Effector memory CD4-positive, alpha-beta T cell (primary cell): ENCODE measurements at places on chromosomes 12 and 14.

DNA sequence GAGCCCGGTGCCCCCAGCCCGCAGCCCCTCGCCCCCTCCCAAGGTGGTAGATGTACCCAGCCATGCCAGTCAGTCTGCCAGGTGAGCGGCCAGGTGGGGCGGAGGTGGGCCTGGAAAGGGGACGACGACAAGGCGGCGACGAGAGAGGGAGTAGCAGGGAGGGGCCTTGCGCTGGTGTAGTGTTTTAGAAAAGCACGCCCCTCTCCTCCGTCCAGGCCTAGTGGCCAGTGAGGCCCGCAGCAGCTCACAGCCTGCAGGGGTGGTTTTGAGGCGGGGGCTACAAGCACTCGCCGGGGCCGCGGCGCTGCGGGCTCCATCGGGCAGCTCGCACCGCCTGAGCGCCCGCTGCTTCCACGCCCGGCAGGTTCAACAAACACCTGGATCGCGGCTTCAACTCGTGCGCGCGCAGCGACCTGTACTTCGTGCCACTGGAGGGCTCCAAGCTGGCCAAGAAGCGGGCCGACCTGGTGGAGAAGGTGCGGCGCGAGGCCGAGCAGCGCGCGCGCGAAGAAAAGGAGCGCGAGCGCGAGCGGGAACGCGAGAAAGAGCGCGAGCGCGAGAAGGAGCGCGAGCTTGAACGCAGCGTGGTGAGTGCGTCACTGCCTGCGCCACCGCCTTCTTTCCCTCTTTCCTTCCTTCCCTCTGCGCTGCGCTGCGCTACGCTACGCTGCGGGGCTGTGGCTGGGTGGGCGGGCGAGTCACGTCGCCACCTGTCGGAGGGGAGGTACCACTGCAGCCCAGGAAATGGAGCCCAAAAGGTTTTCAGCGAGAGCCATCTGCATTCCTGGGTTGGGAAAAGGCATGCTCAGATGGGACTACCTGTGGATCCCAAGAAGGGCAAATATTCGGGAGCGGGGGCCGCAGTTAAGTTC lies 5.9 kb upstream of the RNU7-1 start:
- DNase-seq, result peak; percentile 91

DNA sequence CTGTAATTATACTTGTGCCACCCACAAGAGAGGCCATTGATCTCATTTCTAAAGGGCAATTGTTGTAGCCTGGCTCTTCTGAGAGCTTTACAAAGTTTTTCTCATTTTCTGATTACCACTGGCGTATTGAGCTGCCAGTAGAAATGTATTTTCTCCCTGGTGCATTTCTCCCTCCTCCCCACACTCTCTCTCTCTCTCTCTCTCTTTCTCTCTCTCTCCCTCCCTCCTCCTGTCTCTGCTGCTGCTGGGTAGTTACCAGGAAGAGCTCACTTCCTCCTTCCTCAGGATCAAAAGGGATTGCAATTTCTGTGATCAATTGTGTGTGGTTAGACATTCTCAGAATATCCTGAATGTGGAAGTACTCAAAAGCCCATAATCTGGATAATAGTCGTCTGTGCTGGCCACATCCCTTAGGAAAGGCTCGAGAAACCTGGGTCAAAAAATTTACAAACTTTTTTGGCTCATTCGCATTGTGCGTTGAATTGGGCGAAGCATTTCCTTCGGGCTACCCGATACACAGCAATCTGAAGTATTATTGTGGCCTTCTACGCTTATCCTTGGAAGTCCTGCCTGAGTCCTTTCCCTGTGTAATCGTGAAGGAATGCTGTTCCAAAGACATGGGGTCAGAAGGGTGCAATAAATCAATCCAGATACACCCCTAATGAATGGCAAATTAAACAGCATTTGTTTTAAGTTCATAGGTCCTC lies 254.8 kb downstream of the MSRB3 start:
- DNase-seq, result no peak

DNA sequence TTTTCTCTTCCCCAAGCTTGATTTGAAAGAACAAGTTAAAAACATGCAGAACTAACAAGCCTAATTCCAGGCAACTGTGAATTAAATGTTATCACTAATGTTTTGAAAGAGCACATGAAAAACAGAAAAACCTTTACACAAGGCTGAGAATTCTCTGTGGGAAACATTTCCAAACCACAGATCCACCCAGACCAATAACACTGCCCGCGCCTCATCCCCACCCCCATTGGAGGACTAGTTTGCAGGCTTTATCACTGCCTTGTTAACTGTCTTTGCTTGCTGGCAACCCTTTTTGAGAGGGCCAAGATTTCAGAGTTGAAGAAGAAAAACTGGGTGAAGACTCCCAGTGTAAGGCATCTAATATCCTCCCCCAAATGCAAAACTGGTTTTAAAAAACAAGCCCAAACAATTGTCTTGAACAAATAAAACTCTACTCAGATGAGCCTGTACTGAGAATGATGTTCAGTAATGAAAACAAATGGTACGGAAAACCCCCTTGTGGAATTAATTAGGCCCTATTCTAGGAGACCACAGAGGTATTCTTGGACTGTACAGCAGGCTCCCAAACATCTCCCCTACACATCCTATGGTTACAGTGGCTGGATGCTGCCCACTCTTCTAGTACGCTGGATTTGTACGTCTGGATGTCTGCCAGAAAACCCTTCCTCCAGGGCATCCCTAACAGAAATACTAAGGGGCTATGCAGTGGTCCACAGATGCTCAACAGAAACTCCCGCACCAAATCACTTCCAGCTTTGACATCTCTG lies 5.8 kb downstream of the MAX start:
- DNase-seq, result no peak

GRCh38 chr12:14558473-14558959 lies 9.2 kb downstream of the PLBD1 start:
- no peak for DNase-seq

- DNase-seq, result no peak
Measured at GRCh38 chr12:46386877-46387629, 14.5 kb upstream of the SLC38A2 start.

DNA sequence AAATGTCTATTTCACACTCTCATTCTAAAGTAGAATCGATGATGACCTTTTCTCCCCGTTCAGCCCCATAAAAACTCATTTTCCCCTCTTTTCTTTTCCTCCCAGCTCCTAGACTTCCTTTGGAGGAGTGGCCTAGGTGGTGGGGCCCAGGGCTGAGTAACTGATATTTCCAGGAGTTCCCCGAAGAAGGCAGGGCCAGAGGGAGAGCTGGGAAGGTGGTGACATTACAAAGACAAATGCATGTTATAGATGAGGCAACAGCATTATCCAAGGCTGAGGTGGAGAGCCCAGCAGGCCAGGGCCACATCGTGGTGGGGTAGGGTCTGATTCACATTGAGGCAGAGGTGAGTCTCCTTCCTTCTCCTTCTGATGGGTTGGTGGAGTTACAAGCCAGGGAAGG lies 22.2 kb upstream of the HDAC7 start:
- no peak for DNase-seq

DNA sequence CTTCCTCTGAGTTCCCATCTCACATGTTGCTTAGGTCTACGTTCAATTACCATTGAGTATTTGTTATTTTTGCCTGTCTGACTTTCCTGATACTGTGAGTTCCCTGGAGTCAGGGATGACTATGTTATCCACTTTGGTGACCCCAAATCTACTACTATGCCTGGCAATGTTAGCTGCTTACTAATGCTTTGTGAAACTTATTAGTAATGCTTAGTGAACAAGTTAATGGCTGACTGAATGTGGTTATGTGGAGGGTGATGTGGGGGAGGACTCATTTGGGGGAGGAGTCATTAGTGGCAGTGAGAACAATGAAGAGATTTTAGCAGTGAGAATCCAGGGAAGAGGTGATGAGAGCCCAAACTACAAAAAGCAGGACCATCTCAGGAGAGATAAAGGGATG lies 121.6 kb downstream of the KTN1 start:
- DNase-seq, result no peak

DNA sequence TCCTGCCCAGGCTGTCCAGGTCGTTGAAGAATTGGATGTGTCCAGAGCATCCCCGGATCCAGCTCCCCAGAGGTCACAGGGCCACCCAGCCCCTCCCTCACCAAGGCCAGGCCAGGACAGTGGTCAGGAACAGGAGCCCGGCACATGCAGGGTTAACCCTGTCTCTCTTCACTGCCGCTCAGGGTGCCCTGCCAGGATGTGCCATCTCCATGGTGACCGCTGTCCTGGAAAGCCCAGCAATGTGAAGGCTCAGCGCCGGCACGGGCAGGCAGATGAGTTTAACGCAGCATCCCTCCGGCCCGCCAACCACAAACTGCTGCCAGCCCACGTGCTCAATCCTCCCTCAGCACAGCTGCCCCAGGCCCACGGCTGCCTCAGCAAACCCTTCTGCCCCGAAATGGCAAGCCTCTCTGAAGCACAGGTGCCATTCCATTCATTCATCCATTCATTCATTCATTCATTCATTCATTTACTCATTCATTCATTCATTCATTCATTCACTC lies 4.4 kb downstream of the TMEM179 start:
- no peak for DNase-seq

- DNase-seq, result no peak
Measured at GRCh38 chr12:50458606-50459005, 46.2 kb upstream of the DIP2B start.

DNA sequence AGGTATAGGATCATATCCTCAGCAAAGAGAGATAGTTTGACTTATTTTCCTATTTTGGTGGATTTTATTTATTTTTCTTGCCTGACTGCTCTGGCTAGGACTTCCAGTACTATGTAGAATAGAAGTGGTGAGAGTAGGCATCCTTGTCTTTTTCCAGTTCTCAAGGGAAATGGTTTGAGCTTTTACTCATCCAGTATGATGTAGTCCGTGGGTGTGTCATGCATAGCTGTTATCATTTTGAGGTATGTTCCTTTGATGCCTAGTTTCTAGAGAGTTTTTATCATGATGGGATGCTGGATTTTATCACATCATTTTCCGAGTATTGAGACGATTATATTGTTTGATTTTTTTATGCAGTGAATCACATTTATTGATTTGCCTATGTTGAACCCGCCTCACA lies 97.2 kb downstream of the MGAT4C start:
- DNase-seq, result no peak

GRCh38 chr14:88079624-88080023 lies 74.7 kb downstream of the GPR65 start:
- DNase-seq, result no peak

- peak; percentile 92 for DNase-seq
Measured at GRCh38 chr14:93959239-93960107, 16.9 kb downstream of the ASB2 start.

DNA sequence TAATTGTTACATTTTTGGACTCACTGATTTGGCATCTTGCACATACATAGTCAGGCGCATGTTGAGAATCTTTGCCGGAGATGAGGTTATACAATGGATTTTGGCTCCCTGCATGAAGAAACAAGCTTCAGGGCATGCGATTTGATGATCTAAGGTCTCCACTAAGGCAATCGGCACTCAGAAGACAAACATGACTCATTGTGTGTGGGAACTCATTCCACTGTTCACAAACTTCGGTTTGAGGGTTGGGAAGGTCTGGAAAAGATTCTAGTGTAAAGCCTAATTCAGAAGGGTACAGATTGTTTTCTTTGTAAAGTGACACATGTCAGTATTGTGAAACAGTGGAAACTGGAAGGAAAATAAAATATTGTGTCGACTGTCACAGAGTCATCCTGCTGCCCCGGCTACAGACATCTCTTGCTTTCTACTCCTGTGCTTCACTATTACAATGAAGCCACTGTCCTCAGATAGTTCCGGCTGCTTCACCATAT lies 192.6 kb upstream of the HMGA2 start:
- no peak for DNase-seq

DNA sequence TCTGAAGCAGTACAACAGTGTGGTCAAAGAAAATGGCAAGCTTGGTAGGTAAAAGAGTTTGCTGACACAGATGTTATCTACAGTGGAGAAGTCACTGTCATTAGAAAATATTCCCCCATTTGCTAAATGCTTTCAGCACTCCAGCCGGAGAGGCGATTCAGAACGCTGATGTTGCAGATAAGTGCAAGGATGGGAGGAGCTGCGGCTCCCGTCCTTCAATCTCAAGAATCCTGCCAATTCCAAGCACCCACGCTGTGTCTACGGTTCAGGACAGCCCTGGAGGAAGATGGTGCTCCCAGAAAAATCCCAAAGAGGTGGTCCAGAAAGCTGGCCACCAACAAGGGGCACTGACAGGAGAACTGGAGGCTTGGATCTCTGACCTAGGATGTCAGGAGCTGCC lies 79.1 kb downstream of the ZFP36L1 start:
- no peak for DNase-seq

DNA sequence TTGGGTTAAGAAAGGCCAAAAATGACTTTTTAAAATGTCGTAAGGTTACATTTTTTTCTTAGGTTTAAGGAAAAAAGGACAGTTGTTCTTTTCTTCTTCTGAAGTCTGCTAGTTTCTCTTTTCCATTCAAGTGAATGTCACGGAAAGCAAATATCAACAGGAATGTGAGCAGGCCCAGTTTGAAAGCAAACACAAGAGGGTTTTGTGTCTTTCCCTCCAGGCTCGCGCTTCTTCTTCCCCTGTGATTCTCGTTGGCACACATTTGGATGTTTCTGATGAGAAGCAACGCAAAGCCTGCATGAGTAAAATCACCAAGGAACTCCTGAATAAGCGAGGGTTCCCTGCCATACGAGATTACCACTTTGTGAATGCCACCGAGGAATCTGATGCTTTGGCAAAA lies 85.4 kb downstream of the LRRK2 start:
- no peak for DNase-seq

- DNase-seq, result no peak
Measured at GRCh38 chr12:95480230-95480629, 6.3 kb downstream of the METAP2 start.

DNA sequence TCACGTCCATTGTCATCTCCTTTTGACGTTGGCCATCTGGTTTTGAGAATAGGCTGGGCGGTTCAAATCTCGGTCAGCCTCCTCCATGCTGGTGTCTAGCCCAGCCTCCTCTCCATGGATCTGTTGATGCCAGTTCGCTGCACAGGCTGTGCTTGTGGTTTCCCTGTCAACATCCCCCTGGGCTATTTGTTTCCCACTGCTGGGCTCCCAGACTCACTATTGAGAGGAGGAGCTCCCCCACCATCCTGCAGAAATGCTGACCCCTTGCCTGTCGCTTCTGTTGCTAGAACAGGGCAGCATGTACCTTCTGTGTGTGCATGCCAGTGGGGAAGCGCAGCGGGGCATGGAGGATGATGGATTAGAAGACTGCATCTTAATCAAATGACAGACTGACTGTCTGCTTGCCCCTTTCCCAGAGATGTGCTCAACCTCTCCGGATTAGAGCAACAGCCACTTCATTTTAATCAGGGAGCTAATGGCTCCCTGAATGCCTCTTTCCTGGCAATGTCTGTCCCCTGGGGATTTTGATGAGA lies 170.5 kb downstream of the TSPAN9 start:
- no peak for DNase-seq

GRCh38 chr12:80937391-80938238 lies at the start of gene LIN7A:
LIN7A (minus strand) TSS chr12:80937934; CDS start chr12:80937722, 212 bp downstream.
- DNase-seq, result no peak

- DNase-seq, result no peak
Measured at GRCh38 chr12:65196762-65197567, 27.6 kb downstream of the LEMD3 start.

GRCh38 chr12:130953771-130954543 lies at the start of gene ADGRD1:
ADGRD1 (plus strand) TSS chr12:130953907; CDS start chr12:130954466, 559 bp downstream.
- DNase-seq, result no peak

DNA sequence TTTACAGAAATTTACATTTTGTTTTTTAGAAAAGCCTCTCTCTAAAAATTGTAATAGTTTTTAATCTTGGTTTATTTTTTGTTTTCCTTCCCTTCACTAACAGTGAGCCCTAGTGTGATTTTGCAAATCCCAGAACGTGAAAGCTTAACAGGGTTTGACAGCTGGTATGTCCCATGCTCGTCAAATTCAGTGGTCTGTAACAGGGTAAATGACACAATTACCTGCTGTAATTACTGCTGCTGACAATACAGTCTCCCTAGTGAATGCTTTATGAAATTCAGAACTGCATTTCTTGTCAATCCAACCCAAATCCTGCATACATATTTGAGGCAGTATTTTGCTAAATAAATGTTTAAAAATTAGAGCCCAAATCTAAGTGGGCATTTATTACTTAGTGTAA lies 249.2 kb downstream of the NELL2 start:
- no peak for DNase-seq
